Activated T-cell treated with anti-CD3 and anti-CD28 coated beads, Interleukin-2, amount 50 U/mL, for 72 hours (primary cell): ENCODE measurements at places on chromosomes 12 and 14. TPM values are rescaled to one million over a fixed set of nuclear protein-coding genes. Genes with fewer than 3 reads are reported as not detected.

DNA sequence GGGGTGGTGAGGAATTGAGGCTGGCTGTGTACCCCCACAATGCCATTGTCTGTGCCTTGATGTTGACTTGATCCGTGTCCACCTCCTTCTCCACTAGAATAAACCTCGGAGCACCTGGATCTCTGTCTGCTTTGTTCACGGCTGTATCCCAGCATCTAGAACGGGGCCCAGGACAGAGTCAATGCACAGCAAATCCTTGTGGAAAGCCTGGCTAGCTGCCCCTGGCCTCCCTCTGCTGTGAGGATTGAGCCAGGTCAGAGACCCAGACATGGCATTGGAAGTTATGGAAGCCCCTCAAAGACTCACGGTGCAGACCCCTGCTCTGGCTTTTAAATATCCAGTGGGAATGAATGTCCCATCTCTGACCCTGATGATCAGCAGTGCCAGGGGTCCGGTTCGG, 109.2 kb downstream of the SCARB1 start:
- no peak for DNase-seq

PRR4 gene
- 3.0 TPM for total RNA-seq

FIGNL2 gene
- total RNA-seq = 0.86 TPM

DNA sequence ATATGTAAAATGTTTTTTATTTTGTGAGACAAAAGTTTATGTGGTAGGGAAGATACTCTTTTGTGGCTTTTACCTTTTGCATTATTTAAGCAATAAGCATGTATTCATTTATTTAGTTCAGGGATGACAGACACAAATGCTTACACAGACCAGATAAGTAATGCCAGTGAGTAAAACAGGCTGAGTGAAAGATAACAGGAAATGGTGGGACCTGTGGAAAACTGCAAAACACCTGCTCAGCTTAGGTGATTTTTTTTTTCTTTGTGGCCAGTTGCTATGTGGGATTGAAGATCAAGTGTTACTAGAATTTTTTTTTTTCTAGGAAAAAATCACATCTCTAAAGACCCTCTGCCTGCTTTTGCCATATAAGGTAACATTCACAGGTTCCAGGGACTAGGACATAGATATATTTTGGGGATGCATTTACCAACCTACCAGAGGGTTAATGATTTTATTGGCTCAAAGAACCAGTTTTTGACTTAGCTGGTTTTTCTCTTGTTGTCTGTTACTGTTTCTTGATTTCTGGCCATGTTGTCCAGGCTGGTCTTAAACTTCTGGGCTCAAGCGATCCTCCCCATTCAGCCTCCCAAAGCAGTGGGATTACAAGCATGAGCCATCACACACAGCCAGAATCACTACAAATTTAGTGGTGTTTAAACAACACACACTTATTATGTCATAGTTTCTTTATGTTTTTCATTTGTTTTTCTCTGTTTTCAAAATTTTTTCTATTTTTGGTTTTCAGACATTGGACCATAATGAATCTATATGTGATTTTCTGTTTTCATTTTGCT, 9.8 kb downstream of the PSMA6 start:
- DNase-seq = no peak

DNA sequence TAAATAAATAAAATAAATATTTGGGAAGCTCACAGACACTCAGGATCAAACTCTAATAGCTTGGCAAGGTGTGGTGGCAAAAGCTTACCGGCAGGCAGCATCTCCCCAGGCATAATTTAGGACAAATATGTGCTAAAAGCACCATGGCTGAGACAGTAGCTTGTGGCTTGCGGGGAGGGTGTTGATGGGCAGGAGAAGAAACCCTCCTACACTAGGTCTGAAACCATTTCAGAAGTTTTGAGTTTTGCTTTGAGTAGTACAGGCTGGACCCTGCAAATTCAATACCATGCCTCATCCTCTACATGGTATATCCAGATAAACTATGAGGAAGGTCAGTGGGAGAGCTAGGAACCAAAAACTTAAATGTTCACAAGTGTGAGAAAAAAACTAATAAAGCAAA, 33.1 kb downstream of the MAP3K9 start:
- no peak for DNase-seq

CYP46A1 gene
- total RNA-seq = 0.10 TPM

GRCh38 chr12:92136965-92137721, 8.5 kb downstream of the BTG1 start:
- no peak for DNase-seq

KRT73 gene
- total RNA-seq = 1.3 TPM

DNA sequence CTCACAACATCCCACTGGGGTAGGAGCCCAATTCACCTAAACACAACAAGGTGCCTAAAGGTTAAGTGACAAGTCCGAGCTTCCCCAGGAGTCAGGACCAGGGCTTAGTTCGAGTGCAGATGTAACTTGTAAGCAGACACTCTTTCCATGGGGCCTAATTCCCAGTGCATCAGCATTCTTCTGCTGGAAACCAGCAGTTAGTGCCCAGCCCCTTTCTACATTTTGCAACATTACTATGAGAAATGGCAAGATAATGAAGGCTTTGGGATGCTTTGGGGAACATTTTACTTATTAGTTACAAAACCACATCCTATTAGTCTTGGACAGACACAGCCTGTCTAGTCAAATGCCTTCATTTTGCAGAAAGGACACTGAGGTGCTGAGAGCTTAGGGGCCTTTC, 179.8 kb downstream of the CALM1 start:
- no peak for DNase-seq

- no peak for DNase-seq
Measured at GRCh38 chr12:3598896-3599860, 108.2 kb downstream of the PRMT8 start.

GRCh38 chr14:29355331-29355730, 572.3 kb downstream of the PRKD1 start:
- no peak for DNase-seq

- DNase-seq = no peak
Measured at GRCh38 chr14:80390906-80391305, 179.6 kb upstream of the DIO2 start.
